Glutamatergic neuron (in vitro differentiated cells): ENCODE measurements at places on chromosomes 7 and 10. TPM values are rescaled to one million over a fixed set of nuclear protein-coding genes. Genes with fewer than 3 reads are reported as not detected.

Gene TMEM184A
- total RNA-seq, result 20.7 TPM

Gene FFAR4
- not detected for total RNA-seq

Gene UCN3
- not detected for total RNA-seq

Gene TMEM176B
- 0.44 TPM for total RNA-seq

Gene PTTG1IP2
- total RNA-seq, result not detected

Gene SAP25
- total RNA-seq, result 8.0 TPM

Gene LIPN
- total RNA-seq, result not detected

Gene CLDN12
- total RNA-seq, result 53.9 TPM

GRCh38 chr10:67242528-67242927, 316.7 kb downstream of the LRRTM3 start:
- no peak for DNase-seq

DNA sequence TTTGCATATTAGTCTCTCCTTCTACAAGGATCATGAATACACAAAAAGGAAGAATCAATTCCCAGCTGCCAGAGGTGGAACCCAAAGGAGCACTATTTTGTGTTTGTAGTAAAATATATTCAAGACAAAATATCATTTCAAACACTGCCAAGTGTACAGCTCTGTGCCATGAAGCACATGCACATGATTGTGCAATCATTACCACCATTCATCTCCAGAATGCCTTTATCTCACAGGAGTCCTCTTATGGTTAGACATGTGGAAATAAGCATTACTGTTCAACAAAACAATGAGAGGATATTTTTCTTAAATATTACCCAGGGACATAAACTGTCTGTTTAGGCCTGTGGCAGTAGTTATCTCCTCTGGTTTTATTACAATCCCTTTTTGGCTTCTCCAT, 151.4 kb upstream of the PPP1R3A start:
- DNase-seq, result no peak

DNA sequence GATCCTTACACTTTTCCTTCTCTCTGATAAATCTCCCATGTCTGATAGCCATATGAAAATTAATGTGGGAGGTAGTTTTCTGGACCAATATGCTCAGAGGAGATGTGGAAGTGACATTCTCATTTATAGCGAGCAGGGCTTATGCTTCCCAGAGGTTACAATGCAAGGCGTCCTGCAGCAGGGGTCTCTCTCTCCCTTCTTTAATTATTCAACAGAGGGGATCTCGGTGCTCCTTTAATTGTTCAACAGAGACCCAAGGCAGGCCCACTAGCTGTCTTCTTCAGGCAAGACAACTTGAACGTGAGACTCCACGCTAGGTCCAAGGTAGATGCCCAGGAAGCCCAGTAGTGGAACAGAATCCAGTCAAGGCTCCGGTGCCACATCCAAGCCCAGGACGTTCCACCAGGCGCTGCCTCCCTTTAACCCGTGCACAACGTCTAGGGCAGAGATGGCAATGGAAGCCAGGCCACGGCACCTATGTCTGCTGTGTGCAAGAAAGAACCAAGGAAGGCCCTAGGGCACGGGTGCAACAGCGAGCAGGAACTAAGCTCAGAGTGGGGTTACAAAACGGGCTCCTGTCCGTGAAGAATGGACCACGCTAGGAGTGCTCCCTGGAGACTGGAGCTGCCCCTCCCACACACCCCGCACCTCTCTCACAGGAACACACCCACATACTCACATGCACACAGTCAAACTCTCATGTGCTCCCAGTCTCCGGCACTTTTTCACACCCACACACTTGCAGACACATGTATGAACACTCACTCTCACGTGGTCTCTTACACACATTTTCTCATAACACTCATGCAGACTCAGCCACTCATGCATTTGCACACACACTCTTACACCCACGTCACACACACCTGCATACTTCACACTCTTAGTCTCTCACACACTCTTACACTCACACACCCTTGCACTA, 230.4 kb downstream of the TNS3 start:
- no peak for DNase-seq

DNA sequence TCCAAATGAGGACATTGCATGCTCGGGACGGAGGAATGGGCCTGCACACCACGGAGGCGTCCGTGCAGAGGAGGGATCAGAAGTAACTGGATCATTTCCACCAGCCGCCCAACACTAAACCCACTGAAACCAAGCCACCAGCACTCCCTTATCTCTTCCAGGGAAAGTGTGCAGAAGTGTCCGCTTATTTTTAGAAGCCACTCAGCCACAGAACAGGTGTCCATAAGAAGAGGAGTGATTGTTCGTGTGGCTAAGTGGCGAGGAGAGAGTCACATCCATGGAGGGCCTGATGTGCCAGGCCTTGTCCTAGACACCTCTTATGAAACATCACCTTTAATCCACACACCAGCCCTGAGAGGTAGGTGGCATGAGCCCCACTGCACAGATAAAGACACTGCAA, 407.9 kb upstream of the NPVF start:
- DNase-seq, result no peak

DNA sequence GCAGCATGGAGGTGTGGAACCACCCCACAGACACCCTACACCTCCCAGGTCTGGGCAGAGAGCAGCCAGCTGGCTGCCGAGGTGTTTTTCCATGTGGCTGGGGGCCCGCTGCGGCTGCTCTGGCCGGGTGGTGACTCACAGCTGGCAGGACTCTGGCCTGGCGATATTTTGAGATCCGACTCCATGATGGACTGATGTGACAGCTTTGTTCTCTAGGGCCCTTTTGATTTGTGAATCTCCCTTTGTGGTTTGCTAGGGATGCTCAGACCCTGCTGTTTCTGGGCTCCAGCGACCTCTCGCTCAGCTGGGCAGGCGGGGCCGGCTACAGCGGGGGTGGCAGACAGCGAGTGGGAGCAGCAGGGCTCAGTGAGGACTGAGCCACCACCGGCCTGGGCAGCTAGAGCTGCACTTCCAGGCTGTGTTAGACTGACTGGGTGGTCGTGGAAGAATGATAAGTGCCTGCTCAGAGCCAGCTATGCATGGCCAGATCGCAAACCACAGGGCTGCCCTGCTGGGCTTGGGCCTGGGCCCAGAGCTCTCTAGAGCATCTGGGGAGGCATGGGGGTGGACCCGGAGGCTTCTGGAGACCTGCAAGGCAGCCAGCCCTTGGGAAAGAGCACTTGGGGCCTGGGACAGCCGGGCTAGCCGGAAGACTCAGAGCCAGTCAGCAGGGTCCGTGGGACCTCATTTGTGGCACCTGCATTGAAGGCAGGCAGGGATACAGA, 46.2 kb upstream of the GDF10 start:
- no peak for DNase-seq

GRCh38 chr7:139699640-139700504, 77.9 kb downstream of the HIPK2 start:
- no peak for DNase-seq

- peak; percentile 75 for DNase-seq
Measured at GRCh38 chr10:118754229-118754555, 578 bp downstream of the CACUL1 start.

DNA sequence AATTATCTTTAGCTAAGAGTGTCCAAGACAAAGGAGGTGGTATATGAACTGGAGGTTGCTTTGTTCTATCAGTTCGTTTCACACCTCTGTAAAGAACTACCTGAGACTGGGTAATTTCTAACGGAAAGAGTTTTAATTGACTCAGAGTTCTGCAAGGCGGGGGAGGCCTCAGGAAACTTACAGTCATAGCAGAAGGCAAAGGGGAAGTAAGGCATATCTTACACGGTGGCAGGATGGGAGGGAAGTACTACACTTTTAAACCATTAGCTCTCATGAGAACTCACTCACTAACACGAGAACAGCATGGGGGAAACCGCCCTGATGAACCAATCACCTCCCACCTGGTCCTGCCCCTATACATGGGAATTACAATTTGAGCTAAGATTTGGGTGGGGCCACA, 1202.3 kb upstream of the LRRTM3 start:
- no peak for DNase-seq

DNA sequence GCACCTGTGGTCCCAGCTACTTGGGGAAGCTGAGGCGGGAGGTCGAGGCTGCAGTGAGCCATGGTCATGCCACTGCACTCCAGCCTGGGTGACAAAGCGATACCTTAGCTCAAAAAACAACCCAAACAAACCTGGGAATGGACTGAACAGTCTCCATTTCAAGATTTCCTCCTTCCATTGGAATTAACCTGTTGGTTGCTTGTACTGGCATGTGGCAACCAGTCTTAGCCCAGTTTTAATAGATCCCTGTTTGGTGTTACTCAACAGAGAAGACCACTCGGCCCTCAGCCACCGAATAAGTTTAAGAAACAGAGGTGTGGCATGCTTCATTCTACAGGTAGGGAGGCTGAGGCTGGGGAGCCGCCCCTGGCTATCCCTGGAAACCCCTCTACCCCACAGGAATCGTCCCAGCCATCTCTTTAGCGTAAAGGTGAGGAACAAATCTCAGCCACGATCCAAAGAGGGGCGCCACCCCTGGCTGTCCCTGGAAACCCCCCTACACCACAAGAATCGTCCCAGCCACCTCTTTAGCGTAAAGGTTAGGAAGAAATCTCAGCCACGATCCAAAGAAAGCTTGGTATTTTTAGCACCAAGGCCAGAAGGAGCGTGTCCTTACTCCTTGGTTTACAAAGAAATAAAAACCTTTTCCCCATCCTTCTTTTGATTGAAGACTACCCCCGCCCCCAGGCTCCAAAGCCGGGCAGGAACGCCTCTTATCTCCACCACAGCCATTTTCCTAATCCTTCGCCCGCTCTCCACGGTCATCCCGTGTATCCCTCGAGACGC, 861 bp upstream of the TSPAN14 start:
- no peak for DNase-seq

DNA sequence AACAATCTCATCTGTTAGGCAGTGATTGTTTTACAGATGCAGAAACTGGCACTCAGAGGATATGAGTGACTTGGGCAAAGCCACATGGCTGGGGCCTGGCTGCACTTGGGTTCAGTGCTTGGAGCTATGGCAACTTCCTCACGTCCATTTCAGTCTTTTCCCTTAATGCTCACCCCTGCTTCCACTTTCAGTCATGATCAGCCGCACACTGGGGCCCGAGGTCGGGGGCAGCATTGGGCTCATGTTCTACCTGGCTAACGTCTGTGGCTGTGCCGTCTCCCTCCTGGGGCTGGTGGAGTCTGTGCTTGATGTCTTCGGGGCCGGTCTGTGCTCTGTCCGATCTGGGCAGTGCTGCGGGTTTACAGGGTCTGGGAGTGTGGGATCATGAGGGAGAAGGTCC, 3.0 kb downstream of the SLC12A9 start:
- no peak for DNase-seq

DNA sequence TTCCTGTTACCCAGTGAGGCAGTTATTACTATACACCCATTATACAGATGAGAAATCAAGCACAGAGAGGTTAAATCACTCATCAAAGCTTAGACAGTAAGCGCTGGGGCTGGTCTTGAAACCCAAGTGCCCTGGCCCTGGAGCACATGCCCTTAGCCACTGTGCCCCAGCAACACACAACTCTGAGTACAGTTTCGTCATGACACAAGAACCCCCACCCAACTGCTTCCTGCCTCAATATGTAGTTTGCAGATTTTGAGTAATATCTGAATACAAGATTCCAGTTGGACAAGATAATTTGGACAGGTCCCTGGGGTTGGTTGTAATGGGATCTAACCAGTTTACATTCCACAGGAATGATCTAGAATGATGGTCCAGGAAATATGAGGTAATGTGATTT, 62.8 kb downstream of the SH3PXD2A start:
- no peak for DNase-seq

DNA sequence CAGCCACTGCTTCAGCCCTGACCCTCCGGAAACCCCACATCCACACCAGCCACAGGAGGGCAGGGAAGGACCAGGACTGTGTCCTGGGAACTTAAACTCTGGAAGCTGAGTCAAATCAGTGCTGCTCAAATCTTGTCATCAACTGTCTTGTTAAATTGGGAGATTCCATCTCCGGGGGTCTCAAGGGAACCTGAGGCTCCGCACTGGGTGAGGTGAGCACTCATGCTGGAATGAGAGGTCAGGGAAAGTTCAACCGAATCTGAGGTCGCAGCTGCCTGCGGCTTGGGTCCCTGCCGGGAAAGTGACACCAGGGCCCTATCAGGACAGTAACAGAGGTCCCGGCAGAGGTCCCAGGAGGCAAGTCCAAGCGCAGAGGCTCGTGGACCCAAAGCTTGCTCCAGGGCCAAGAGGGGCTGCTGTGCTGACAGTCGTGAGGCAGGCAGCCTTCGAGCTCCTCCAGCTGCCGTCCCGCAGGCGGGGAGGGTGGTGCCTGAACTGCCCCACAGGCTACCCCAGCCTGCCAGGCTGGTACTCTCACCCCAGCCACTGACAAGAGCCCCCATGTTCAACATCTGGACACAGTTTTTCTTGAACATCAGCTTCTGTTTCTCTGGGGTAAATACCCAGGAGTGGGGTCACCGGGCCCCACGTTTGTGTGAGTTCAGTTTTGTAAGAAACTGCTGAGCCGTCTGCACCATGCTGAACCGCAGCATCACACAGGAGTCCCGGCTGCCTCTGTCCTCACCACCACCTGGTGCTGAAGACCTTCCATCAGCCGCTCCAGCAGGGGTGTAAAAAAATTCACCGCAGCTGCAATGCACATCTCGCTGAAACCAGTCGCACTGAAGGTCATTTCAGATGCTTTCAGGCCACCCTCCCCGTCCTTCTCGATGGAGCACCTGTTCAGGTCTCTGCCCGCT, 101.0 kb downstream of the DIP2C start:
- no peak for DNase-seq

DNA sequence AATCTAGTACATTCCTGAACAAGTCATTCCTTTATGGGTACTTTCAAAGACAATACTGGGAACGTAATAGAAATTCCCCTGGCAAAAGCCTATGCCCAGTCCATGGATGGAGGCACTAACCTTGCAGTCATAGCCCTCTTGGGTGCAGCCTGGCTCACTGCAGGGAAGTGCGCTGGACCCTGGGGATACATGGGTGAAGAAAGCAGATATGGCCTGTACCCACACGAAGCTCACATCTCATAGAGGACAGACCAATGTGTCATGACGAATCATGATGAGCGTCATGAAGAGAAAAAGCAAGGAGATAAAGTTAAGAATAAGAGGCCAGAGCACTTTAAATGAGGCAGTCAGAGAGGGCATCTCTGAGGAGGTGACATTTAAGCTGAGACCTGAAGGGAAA, 11.8 kb downstream of the PRLHR start:
- DNase-seq, result no peak

- DNase-seq, result no peak
Measured at GRCh38 chr10:107689323-107689722, 524.8 kb upstream of the SORCS1 start.

DNA sequence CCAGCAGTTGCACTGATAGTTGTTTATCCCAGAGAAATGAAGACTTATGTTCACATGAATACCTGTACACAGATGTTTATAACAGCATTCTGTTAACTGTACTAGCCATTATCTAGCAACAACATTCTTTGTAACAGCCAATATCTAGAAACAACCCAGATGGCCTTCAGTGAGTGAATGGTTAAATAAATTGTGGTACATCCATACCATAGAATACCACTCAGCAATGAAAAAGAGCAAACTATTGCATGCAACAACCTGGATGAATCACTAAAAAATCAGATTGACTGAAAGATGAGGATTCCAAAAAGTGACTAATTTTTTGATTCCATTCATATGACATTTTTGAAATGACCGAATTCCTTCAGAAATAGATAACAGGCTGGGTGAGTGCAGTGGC, 360.3 kb downstream of the MALRD1 start:
- DNase-seq, result no peak
